ENCODE measurements at places on chromosomes 2 and 18.

- no peak for DNase-seq
Measured at GRCh38 chr2:41920812-41921211, 127.0 kb upstream of the PKDCC start.

GRCh38 chr18:34787931-34788532, 77.9 kb downstream of the DTNA start:
- peak; percentile 22 for DNase-seq

GRCh38 chr18:2880473-2880872, 33.7 kb downstream of the EMILIN2 start:
- DNase-seq = no peak

- no peak for DNase-seq
Measured at GRCh38 chr2:234191819-234192407, 141.4 kb downstream of the SPP2 start.

GRCh38 chr2:108575132-108575966, 41.1 kb downstream of the LIMS1 start:
- DNase-seq = no peak
